ENCODE measurements at places on chromosomes 4 and X.

DNA sequence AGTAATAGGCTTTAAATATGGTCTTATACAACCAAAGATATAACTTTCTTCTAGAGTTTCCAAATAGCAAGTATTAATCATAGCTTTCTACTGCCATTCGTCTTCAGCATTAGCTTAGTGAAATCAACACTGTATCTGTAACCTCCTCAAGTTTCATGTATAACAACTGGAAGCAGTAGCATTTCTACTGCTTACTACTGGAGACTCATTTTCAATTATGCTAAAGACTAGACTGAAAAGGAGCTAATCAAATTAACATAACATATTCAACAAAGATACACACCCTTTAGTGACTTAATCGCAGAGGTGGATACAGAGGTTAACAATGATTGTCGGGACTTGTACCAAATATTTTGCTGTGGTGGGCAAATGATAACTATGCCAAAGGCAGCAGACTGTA, 344.2 kb upstream of the TEX13C start:
- no peak for DNase-seq

GRCh38 chr4:133623847-133624246, 474.8 kb downstream of the PCDH10 start:
- no peak for DNase-seq

DNA sequence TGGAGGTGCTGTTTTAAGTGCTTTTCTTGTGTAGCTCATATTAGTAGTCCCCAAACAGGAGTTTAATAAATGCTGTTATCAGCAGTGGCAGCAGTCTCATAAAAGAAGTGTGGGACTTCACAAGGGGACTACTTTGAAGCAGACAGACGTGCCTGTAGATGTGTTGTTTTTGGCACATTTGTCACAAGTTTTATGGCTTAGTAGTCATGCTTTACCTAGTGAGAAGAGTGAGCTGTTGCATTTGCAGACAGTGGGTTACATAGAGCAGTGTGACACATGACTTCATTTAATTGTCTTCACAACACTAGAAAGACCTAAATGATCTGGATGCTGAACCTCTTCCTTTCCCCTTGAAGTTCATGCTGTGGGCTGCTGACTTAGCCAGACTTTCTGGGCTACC, 149.5 kb upstream of the MBNL3 start:
- no peak for DNase-seq

DNA sequence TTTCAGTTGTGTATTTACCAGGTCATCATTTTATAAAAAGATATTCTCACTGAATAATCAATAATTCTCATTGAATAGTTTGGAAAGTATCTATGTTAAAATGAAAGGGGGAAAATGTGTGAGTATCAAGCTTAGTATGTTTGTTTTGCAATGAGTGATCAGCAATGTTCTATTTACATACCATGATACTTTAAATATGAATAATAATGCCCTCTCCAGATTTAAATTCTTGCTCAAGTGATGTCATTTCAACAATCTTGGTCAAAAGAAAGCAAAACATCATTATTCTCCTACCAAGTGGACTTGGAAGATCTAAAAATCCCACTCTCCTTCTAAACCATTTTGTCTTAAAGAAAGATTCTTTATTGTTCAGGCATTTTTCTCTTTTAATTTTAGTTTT, 42.1 kb upstream of the ANKRD50 start:
- DNase-seq = no peak

DNA sequence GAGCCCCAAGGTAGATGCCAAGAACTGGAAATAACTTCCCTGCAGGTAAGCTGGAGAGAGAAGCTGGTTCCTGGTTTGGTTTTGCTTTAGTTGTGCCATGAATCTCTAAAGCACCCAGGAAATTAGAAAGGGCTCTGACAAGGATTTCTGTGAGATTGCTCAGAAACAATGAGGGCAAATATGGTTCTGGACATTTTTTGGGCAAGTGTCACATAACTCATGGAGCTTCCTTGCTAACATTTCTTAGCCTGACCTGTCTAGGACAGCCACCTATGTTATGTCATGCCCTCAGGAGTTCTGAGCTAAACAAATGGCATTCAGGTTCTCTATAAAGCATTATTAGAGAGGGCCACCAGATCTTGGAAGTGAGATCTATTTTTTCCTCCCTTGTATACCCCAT, 131.8 kb downstream of the GUCY2F start:
- DNase-seq = no peak

DNA sequence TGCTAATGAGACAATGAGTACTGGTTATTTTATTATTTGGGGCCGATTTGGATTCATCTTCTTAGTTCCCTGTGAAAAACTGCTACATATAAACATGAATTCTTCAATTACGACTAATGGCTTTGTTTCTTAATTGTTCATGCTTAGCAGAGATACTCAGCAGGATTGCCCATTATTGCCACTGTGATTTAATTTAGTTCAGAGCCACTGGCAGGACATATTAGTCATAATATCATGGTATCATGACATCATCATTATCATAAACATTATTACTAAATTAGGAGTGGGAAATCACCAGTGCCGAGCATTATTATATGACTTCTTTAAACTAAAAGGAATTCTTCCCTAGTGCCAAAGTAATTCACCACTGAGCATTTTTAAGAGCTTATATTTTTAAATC, 201.4 kb downstream of the SPOCK3 start:
- peak; percentile 78 for DNase-seq

DNA sequence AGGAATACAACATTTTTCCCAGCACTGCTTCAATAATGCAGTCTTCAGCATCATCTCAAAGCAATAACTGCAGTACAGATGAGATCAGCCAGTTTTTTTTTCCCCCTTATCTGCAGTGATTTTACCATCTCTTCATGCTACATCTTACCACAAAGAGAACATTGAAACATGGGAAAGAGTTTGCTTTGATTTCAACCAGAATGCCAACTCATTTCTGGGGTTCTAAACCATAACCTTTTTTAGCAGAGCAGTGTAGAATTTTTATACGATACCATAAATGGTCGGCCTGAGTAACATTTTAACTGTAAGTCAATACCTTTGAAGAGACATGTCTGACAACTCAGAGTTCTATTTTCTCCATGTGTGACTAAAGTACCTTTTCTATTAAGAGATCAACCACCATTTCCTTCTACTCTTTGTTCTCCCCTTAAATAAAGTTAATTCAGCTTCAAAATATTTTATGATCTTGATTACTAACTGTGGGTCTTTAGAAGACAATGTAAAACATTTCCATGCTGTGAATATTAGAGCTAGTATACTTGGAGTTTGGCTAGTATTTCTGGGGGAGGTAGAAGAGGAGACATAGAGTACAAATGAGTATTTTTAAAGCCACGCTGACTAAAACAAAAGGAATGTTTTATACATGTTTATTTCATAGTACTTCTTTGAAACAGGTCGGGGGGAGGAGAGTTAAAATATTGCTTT, 69.1 kb downstream of the TET2 start:
- DNase-seq = no peak

- DNase-seq = no peak
Observed at GRCh38 chr4:148854203-148854602, 412.0 kb upstream of the NR3C2 start.

DNA sequence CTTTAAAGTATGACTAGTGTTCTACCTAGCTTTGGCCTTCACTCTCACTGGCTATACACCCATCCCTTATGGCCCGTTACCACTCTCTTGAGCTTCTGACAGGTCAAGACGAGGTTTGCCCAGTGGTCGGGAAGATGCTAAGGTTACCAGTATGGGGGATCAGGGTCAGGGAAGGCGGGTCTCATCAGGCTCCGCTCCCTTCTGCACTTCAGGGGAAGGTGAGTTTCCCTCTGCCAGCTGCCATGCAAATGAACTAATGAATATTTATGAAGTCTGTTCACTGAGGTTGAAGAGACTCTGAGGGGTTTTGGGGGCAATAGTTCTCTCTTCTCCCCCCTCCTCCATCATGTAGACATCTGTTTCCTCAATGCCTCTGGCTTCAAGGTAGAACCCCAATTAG, 6.6 kb downstream of the EFNB1 start:
- DNase-seq = no peak

DNA sequence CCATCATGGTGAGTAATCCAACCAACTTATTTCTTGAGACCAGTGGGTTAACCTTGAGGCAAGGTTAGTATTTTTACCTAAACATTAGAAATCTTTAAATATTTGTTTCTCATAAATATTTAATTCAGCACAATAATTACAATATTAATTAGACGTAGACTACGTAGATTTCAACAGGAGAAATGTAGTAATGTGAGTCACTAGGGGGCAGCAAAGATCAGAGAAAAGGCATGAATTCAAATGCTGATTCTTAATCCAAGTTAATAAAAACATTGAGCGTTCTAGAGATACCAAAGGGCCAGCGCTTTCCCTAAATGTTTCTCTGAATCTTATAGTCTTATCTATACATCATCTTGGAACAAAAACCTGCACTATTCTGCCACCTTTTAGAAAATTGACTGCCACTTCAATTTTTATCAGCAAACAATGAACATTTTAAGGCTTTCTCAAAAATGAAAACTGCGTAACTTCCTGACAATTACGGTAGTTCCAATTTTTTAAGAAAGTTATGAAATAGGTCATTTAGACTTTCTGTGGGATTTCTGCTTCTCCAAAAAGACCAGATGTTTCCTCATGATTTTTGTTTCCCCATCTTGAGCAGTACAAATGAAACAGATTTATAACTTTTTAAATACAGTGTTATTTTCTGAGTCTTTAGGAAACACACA, 180.7 kb downstream of the GASK1B start:
- DNase-seq = no peak

DNA sequence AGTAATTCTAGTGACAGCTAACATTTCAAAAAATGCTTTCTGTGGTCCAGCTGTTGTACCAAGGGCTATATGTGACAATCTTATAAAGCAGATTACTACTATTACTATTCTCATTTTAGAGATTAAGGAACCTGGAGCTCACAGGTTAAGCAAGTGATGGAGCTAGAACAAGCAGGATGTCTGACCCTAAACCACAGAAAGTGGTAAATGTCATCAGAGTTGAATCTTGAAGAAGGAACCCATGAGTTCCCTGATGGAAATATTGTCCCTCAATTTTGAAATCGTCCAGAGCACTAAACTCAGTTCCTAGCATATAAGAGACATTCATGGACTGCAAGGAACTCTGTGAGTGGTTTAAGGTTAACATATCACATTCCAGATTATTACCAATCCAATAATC, 214.0 kb downstream of the APBB2 start:
- DNase-seq = no peak

- DNase-seq = no peak
Observed at GRCh38 chrX:31233941-31234496, 162.2 kb upstream of the FTHL17 start.

- peak; percentile 93 for DNase-seq
Observed at GRCh38 chr4:101977076-101977475, 186.5 kb downstream of the BANK1 start.

DNA sequence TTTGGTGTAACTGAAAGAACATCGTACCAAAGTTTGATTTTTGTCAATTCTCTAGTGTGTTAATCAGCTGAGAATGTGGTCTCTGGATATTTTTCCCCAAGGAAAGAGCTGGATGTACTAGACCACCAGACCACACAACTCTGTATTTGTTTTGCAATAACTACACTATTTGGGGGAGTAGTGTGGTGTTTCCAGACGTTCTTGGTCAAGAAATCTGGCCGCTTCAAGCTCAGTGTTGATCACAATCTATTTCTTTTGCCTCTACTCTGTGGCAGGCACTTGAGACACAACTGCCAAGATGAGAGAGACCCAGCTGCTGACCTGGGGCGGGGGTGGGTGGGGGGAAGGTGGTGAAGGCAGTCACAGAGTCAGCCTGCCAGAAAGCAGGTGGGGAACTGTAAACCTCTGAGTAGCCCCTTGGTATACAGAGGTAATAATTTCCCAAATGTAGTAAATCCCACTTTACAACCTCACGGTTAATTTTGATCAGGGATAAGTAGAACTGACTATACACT, 30.6 kb downstream of the PTTG2 start:
- DNase-seq = no peak

GRCh38 chr4:151147000-151147399, 47.6 kb downstream of the RPS3A start:
- no peak for DNase-seq

DNA sequence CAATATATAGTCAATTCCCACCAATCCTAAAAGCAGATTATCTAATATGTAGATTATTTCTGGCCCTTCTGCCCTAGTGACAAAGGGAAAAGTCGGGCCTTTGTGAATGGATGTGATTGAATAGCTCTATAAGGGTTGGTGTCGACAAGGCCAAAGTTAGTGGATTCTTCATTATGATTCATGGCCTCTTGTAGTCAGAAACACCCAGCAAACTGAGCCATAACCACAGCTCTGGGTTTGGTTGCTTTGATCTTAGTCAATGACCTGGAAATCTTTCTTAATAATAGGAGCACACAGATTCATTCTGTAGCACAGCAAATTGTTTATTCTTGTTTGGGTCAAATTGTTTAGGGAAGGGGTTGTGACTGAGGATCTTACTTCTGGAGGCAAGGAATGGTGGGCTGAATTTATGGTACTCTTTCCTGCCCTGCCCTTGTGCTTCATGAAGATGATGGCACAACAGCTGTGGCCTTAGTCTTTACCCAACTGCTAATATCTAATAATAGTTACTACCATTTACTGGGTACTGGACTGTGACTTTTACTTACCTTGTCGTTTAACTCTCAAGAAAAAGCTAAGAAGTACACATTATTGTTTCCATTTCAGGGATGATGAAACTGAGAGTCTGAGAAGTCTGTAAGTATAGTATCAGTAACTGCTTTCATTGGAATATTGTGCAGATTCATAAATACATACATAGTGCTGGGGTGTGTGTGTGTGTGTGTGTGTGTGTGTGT, 74.0 kb downstream of the AFF2 start:
- no peak for DNase-seq

GRCh38 chrX:15468036-15468435, 25.1 kb downstream of the PIR start:
- DNase-seq = peak; percentile 61

All from epithelial cell of prostate (primary cell).